Fibroblast of skin of left biceps (primary cell): ENCODE measurements at places on chromosomes 1 and 21.

DNA sequence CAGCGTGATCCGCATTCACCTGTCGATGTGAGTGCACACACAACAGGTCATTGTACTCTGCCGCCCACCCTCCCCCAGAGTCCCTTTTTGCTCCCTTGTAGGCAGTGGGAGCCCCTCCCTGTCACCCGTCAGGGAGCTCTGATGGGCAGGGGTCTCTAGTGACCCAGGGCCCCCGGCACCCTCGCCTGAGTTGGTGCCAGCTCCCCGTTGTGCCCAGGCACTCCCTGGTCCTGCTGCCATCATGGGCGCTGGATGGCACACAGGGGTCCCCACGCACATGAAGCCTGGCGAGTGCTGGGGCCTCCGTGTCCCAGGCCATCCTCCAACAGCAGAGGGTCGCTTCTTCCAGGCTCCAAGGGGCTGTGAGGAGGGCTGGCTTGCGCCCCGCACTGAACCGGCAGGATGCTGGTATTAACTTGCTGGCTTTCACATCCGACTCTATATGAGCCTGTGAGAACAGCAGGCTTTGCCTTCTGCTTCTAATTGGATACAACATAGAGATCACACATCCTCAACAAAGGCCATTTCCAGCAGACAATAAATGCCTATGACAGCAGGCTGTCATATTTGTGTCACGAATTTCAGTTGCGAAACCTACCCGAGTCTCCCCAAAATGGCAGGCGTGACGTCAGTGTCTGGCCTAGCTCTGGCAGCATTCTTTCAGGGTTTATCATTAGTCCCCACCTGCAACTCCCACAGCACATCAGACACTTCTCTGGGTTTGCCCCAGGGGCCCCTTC lies 35.4 kb downstream of the KIAA1614 start:
- DNase-seq: peak; percentile 11

DNA sequence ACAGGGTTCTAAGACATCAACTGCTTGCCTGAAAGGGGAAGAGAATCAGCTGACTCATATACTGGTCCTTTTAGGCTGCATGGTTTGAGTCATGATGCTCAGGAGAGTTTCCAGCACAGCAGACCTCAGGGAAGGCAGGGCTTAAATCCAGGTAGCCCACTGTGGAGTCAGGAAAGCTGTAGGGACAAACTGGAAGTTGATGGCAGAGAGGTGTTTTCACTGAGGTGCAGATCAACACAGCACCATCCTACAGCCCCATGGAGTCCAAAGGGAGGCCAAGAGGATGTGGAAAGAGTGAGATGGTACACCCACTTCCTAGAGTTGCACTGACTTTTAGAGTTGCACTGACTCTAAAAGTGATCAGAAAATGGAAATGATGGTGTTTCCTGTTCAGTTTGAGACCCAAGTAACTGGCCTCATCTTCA lies 252.4 kb upstream of the DUSP10 start:
- DNase-seq: no peak

DNA sequence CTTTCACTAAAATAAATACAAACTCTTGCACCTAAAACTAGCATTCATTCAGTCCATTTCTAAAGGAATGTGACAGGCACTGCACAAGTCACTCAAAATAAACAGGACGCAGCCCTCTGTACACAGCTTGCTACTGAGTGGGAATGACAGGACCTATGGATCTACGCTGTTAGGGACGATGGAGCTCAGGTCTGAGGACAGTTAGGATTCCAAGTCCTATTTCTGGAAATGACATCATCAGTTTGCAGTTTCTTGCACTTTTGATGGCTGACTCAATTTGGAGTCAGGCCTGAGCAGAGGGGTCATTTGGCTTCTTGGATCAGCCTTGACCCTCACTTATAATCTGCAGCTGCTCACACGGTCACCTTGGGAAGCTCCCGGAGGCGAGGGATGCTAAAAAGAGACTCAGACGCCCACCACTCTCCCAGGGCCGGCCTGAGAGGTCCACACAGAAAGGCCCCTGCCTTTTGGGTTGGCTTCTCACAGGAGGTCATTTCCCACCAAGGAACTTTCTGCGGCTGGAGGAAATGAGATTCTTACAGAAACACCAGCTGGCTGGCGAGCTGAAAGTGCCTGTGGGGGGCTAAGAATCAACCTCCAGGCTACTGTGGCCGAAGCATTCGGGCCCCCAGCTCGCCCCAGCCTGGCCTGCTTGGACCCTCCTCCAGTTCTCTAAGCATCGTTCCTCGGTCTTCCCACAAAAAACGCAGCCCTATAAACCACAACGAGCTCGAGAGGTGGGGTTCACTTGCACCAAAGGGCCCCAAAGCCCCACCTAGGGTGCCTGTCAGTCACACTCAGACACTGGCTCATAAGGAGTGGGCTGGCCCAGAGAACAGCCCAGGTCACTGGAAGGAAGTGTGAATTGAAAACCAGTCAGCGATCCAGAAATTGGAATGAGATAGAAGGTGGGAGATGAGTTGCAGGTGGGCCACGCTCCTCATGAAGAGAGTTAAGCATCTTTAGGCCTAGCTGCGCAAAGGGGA lies 8.9 kb upstream of the PDE9A start:
- no peak for DNase-seq

DNA sequence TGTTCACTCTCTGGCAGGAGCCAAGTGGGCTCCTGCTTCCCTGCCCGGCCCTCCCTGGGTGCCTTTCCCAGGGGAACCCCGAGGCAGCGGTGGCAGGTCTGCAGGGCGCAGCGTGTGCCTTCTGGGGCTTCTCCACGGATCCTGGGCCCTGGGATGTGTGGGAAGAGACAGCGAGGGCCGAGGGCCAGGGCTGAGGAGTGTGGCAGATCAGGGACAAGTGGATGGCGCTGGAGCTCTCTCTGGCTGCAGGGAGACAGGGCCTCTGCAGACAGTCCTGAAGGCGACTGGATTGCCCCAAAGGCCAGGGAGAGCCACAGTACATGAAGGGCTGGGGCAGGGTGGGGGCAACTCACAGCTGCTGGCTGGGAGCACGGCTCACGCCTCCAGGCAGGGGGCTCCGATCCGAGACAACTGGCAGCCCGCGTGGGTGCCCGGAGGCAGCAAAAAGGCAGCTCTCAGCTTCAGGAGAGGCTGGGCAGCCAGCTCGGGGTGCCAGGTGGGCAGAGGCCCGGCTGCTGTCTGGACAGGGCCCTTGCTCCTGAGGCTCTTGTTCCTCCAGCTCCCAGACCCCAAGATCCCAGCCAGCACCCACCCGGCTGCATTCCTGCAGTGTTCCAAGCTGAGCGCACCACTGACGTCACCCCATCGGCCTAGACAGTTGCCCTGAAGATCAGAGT lies 16.0 kb downstream of the MORN1 start:
- no peak for DNase-seq

DNA sequence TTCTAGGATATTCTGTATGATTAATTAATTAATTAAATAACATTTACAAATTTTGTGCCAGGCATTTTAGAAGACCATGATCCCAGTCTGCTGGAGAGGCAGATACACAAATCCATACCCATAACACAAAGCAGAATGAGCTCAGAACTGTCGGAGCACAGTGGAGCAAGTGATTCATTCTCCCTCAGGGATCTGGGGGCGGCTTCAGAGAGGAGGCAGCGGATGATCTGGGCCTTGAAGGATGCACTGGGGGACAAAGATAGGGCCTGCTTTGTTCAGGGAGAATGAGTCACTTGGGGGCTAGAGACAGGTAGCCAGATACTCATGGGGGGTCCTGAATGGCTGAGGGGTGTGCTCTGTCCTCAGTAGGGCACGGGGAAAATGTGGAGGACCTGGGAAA lies 50.9 kb upstream of the TRABD2B start:
- peak; percentile 39 for DNase-seq

DNA sequence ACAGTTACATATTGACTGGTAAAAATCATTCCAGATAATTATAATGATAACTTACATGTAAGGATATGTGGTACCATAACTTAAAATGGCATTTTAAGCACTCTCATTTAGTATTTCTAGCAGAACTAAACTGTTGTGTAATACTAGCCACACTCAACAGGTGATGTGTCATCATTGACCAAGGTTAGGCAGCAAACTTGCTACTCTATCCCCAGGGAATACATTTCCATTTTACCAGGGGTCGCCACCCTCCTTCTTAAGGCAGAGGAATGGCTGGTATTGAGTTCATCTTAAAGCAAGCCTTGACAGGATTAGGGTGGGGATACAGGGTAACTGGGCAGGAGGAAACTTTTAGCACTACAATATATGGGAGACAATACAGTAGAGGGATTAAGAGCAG lies 259.8 kb upstream of the CAMK1G start:
- no peak for DNase-seq

GRCh38 chr1:51061231-51061918 lies 40.7 kb upstream of the C1orf185 start:
- DNase-seq: no peak

- DNase-seq: no peak
These were observed 20.1 kb downstream of the MGST3 start for GRCh38 chr1:165650981-165651625.

DNA sequence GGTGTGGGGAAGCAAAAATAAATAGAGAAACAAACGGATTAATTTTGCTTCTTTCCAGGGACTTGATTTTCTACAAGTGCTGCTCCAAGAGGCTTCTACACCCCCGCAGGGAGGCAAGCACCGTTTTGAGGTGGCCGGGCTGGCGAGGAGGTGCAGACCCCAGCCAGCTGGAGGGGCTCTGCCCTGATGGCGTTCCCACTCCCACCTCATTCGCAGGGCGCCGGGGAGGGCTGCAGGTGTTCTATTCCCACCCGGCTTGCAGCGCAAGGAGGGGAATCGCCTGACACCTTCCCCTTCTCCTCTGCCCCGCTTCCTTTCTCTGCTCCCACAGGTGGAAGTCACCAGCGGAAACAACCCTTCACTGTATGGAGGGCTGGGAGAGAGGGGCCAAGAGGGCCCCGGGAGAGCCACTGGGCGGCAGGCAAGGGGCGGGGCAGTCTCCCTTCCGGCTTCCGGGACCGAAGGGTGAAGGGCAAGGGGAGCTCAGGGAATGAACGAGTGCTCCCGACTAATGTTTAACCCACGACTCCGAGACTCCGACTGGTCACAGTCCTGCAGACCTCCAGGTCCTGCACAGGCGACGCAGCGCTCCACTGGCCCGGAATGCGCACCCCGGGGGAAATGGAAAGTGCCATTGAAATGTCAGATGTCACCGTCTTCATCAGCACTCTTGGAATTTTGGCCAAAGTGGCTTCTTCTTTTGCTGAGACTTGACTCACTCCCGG lies 29.1 kb downstream of the TEX35 start:
- DNase-seq: no peak

DNA sequence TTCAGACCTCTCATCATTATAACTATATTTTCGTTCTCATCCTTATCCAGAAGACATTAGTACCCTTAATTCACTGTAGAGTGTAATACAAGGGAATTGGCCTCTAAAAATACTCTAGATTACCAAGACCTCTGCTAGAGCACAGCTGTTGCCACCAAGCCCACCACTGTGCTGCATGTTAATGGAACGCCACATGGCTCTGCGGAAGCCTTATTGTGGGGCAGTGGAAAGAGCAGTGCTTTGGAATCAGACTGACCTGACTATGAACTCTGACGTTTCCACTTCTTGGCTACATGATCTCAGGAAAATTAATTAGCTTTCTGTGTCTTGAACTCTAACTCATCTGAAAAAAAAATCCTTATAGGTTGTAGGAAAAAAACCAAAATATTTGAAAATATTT lies 222.1 kb downstream of the LMX1A start:
- DNase-seq: no peak
